ENCODE measurements at places on chromosomes 2 and 18. TPM values are rescaled to one million over a fixed set of nuclear protein-coding genes. Genes with fewer than 3 reads are reported as not detected.

The DCDC2C gene
- polyA plus RNA-seq = not detected

The SPDYA gene
- 0.06 TPM for polyA plus RNA-seq

The ST6GAL2 gene
- polyA plus RNA-seq = not detected

The KCNIP3 gene
- 0.32 TPM for polyA plus RNA-seq

The TEX44 gene
- not detected for polyA plus RNA-seq

The CNRIP1 gene
- 58.7 TPM for polyA plus RNA-seq

GRCh38 chr2:1976112-1976511 lies 231.8 kb upstream of the PXDN start:
- no peak for DNase-seq

DNA sequence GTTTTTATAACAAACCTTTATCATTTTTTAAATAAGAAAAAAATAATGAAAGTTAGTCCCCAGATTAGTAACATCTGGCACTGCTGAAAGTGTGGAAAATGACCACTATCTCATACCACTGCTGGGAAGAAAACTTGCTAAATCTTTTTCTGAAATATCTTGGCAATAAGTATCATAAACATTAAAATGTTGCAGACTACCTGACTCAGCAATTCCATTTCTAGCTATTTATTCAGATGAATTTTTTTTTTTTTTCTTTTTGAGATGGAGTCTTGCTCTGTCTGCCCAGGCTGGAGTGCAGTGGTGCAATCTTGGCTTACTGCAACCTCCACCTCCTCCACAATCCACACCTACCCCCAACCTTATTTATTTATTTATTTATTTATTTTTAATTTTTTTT lies 35.3 kb upstream of the SOS1 start:
- no peak for DNase-seq

- DNase-seq = no peak
Measured at GRCh38 chr2:134275058-134275862, 21.4 kb downstream of the MGAT5 start.

- no peak for DNase-seq
Measured at GRCh38 chr2:50650403-50650810, 381.5 kb downstream of the NRXN1 start.

GRCh38 chr2:97871096-97871780 lies 124.5 kb downstream of the TMEM131 start:
- DNase-seq = peak; percentile 59

DNA sequence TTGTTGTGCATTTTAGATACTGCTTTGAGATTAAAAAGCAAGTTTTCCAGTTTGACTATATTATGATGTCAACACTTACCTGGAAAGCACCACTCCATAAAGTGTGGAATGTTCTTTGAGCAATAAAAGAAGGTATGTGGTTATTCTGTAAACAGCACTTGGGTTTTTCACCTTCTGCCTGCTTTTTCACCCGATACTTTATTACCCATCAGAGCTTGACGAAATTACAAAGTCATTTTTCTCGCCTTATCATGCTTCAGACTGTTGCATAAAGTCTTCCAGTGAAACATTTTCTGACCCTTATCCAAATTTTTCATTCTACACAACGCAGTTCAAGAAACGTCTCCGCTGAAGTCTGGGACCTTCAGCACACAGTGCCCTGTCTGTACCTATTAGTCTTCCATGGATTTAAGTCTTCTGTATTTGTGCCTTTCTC lies 25.2 kb downstream of the CAB39 start:
- DNase-seq = no peak

GRCh38 chr2:134739879-134740301 lies 21.1 kb upstream of the TMEM163 start:
- DNase-seq = peak; percentile 75

- DNase-seq = no peak
Measured at GRCh38 chr18:135045-135444, 23.3 kb upstream of the USP14 start.

GRCh38 chr2:20157193-20157891 lies 67.6 kb downstream of the SDC1 start:
- DNase-seq = no peak

- DNase-seq = peak; percentile 63
Measured at GRCh38 chr2:237558961-237559641, 7.3 kb upstream of the PRLH start.

Data from fibroblast of lung (primary cell).